RCC 7860 (cell line): ENCODE measurements at places on chromosomes 7 and 10.

DNA sequence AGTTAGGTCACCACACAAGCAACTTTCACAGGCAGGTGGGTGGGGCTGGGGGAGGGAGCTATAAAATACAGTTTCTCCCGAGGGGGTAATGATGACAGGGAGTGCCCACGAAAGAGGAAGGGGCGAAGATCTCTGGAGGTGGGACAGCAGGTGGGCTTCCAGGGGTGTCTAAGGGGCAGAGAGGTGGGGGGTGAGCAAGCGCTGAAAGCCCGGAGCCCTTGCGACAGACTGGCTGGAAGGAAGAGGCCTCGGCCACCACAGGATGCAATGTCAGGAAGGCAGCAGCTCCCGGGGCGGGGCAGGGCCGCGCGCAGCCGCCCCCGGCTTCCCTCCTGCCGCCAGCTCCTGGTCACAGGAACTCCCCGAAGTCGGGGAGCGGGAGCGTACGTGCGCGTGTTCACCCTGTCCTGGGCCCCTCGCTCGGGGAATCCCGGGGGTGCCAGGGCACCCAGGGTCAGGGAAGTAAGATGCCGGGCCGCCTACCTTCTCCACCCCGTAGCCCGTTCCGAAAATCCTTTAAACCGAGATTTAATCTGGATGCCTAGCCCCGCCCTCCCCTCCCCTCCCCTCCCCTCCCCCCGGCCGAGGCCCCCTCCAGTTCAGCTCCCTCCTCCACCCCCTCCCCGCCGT is 105.2 kb upstream of the PPIF start:
- DNase-seq, result no peak

- DNase-seq, result no peak
Measured at GRCh38 chr7:98399890-98400541, 874 bp downstream of the BAIAP2L1 start.

DNA sequence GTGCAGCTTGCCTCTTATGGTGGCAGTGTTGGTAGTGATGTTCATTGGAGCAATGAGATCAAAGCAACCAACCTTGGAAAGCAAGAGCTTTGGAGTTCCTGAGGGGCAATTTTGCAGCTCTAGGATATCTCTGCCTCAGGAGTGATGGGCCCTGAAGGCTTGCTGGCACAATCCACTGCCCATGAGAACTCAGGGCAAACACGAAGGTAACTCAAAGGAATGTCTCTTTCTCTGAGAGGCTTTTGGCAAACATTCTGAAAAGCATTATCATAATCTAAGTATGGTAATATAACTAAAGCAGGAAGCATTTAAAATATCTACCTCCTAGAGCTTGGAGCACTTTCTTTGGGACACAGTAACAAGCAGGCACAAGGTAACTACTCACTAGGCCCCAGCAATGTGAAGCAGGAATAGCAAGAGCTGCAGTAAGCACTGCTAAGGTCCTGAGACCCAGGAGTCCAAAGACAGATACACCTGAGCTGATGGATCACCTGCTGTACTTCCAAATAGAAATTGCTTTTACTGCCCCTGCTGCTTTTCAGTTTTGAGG is 103.1 kb downstream of the NRF1 start:
- DNase-seq, result no peak

DNA sequence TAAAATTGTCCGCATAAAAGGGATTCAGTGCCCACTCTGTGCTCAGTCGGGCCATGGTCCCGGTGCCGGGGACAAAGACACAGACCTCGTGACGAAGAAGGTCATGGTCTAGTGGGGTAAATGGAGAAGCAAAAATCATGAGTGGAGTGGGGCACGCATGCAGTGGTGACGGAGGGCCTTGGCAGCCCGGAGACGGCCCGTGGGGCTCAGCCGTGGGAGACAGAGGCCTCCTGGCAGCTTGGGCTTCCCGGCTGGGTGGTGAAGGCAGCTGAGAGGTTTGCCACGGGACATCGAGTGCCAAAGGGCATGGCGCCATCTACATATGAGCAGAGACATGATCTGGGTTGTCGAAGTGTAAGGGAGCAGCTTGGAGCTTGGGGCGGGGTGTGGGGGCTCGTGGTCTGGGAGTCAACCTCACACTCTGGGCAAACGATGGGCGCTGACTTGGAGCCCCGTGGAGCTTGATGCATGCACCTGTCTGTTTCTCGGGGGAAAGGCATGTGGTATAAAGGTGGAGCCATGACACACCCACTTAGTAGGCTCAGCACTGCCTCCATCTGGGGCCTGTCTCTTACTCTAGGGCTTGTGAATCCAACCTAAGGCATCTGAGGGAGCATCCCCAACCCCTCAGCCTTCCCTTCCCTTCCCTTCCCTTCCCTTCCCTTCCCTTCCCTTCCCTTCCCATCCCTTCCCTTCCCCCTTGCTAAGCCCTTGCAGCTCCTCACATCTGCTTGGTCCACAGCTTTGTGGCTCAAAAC is 151.0 kb upstream of the INSYN2A start:
- no peak for DNase-seq

DNA sequence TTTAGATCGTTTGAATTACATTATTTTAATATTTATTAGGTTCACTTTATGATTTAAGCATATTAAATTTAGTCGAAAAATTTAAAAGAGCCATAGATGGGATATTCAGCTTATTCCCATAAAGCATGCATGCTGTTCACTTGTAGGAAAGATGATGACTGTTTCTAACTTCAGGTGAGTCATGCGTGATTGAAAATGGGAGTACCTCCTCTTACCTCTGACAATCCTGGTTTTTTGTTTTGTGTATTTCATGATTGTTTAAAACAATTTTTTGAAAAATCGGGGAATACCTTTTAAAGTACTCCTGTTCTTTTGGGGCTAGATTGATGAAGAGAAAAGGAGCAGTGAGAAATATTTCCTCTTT is 1.4 kb downstream of the TNKS2 start:
- DNase-seq, result peak; percentile 28

- no peak for DNase-seq
Measured at GRCh38 chr7:17009007-17009719, 127.4 kb upstream of the AGR3 start.

DNA sequence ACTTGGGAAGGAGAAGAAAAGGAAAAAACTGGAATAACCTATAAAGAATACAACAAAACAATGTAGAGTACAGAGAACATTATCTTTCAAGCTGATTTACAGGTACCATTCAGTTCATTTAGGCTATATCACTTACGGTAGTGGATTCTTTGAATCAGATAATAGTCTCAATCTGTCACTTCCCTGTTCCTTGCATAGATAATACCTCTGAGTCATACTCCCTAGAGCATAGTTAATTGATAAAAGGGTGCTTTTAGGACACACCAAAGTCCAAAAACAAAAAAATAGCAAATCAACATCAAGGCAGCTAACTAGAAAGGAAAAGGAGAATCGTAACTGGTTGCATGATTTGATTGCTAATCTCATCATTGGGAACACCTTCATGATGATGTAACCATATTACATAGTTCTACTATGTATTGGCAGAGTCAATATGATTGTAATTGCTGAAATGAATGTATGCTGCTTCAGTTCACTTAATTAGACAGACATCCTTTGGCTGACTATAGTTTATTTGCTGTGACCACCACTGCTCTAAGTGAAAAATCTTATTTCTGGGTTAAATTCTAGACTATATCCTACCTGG is 844.4 kb downstream of the GATA3 start:
- no peak for DNase-seq

DNA sequence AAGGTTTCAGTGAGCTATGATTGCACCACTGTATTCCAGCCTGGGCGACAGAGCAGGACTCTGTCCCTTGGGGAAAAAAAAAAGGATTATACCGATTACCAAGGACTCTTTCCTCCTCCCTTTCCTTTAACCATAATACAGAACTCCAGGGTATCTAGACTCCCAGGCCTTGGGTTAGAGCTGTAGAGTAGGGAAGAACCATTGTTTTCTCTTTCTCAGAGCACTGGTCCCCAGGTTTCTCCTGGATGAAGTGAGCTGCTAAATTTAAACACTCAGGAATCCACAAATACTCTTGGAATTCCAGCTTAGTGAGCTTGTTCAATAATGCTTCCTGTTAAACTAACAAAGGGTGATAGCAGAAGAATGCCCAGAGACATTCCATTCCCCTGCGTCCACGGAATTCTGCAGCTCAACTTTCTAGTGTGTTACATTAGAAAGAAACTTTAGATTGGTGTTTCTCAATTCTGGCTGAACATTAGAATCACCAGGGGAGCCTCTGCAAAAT is 14.6 kb upstream of the RPEL1 start:
- peak; percentile 95 for DNase-seq

- DNase-seq, result no peak
Measured at GRCh38 chr7:42253316-42253715, 16.3 kb upstream of the GLI3 start.

DNA sequence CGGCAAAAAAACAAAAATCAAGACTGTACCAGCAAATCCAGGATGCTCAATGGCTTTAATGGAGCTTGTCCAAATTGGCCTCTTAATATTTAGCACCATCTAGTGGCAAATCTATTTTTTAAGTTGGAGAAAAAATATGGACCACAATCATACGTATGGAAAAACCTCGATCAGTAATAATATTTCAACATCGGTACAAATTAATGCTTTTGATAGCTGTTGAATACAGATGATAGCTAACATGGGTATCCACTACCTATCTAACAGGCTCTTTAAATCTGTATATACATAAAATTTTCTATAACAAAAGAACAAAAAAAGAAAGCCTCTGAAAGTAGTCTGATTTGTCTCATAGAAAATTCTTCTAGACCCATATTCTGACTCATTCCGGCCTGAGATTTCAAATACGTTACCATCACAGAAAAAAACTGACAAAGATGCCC is 29.2 kb downstream of the COA1 start:
- DNase-seq, result peak; percentile 57

- no peak for DNase-seq
Measured at GRCh38 chr7:100642534-100642907, 1.2 kb upstream of the TFR2 start.

DNA sequence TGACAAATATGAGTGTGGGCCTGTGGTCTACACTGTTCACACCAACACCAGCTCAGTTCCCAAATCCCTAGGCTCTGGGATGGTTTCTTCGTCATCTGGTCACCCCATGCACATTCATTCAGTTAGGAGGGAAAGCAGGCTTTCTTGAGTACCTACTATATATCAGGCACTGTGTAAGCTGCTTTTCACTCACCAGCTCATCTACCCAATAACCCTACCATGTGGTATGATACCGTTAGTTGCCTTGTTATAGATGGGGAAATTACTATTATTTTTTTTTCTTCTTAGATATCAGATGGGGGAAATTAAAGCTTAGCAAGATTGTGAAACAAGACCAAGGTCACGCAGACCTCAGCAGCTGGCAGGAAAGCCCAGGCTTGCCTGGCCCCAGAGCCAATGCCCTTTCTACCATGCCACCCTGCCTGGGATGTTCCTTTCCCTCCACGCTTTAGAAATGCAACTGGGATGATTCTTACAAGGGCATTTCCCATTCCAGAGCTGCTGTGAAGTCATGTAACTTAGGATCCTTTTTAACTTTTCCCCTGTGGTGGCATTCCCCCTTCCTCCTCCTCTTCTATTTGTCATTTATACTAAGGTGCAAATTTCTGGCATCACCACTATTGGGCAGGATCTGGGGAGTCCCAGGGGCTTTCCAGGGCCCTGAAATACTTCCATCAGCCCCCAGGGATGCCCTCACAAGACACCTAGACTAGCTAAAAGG is 93.1 kb upstream of the EFCAB10 start:
- no peak for DNase-seq
